ENCODE measurements at places on chromosomes 2 and 18. TPM values are rescaled to one million over a fixed set of nuclear protein-coding genes. Genes with fewer than 3 reads are reported as not detected.

The RPL37A gene
- polyA plus RNA-seq, result 2,982 TPM

The UGT1A3 gene
- polyA plus RNA-seq, result not detected

The PID1 gene
- 26.7 TPM for polyA plus RNA-seq

The C2orf49 gene
- polyA plus RNA-seq, result 25.0 TPM

The RNF125 gene
- 8.0 TPM for polyA plus RNA-seq

The IL1RL1 gene
- polyA plus RNA-seq, result 0.13 TPM

The STARD6 gene
- not detected for polyA plus RNA-seq

The CYRIA gene
- polyA plus RNA-seq, result 14.7 TPM

The AFF3 gene
- 19.4 TPM for polyA plus RNA-seq

The POTEE gene
- 0.07 TPM for polyA plus RNA-seq

The LONRF2 gene
- 3.3 TPM for polyA plus RNA-seq

The WDR54 gene
- 39.6 TPM for polyA plus RNA-seq

The NAT8 gene
- polyA plus RNA-seq, result 1.1 TPM

The CNGA3 gene
- polyA plus RNA-seq, result 0.04 TPM

GRCh38 chr2:158993030-158993429 lies 24.6 kb downstream of the TANC1 start:
- no peak for DNase-seq

- DNase-seq, result no peak
Measured at GRCh38 chr2:147037048-147037447, 807.8 kb upstream of the ACVR2A start.

- DNase-seq, result no peak
Measured at GRCh38 chr2:70560442-70560841, 6.8 kb upstream of the TGFA start.

DNA sequence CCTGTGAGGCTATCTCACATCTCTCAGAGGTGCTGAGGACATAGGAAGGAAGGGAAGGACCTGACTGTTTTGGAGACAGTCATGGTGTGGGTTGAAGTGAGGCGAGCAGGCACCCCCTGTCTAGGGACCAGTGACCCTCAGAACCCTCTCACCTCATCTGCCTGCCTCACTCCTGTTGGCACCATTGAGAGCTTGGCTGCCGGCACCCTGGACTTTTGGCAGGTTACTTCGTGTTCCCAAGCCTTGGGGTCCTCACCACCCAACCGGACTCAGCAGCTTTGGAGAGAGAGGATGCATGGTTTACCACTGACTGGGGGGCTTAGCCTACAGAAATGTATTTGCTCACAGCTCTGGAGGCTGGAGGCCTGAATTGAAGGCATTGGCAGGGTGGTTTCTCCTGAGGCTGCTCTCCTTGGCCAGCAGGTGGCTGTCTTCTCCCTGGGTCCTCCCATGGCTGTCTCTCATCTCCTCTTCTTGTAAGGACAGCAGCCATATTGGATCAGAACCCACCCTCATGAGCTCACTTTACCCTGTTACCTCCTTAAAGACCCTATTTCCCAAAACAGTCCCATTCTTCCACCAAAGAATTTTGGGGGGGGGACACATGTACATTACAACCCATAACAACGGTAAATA lies 142.0 kb downstream of the TSN start:
- DNase-seq, result no peak

- no peak for DNase-seq
Measured at GRCh38 chr2:46196871-46197462, 100.2 kb upstream of the EPAS1 start.

GRCh38 chr2:201126308-201127151 lies 10.6 kb downstream of the CFLAR start:
- no peak for DNase-seq

DNA sequence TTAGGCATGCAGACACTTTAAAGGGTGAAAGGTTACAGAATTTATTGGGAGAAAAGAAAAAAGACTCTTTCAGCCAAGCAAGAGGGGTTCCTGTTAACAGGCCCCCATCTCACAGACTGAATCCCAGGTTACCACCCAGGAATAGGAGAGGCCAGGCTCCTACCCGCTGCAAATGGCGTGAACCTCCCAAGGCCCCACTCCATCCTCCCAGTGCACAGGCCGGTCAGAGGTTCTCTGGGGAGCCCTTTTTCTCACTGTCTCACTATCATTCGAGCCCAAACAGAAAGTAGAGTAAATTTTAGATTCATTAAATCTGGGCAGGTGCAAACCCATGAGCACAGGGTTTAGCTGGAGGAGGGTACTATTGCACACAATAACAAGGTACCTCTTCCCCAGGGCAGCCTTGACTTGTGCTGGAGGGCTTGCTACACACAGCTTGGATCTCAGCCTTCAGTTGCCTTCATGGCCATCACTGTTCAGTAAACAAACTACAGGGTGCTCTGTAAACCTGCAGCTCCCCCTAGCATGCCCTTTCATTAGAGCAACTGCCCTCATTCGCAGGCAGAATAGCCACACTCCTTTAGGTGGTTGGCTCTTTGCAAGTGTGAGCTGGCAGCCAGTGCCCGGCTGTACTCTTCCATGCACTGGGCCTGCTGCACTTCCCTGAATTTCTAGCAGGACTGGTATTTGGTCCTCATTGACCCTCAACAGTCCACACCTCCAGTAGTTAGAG lies 7.3 kb upstream of the PLEK start:
- no peak for DNase-seq

- no peak for DNase-seq
Measured at GRCh38 chr2:237699870-237700511, 72.6 kb downstream of the LRRFIP1 start.

DNA sequence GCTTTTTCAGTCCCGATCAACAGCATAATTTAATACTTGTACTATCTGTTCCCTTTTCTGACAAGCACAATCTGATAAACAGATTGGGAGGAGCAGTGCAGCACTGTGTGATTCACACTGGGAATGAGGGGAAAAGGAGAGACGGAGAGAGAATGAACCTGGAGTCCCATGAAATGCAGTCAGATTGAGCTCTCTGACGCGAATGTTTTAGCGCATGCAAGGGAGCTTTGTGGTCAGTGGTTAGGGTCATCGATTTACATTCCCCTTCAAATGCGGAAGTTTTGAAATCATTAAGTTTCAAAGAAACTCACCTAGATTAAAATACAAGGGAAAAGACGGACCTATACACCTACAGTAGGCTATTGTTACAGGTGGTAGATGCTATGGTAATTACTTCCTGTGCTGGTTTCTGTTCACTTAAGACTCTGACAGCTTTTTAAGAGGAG lies 99.6 kb downstream of the KCTD1 start:
- no peak for DNase-seq

GRCh38 chr18:376311-376710 lies 108.5 kb upstream of the THOC1 start:
- no peak for DNase-seq

- no peak for DNase-seq
Measured at GRCh38 chr2:205539603-205540002, 142.7 kb upstream of the NRP2 start.

GRCh38 chr2:70978341-70979179 lies at the start of gene ANKRD53:
Gene ANKRD53, plus strand, starts transcription at chr2:70978630. Its CDS starts 16 bp downstream, at chr2:70978646.
- DNase-seq, result peak; percentile 88

DNA sequence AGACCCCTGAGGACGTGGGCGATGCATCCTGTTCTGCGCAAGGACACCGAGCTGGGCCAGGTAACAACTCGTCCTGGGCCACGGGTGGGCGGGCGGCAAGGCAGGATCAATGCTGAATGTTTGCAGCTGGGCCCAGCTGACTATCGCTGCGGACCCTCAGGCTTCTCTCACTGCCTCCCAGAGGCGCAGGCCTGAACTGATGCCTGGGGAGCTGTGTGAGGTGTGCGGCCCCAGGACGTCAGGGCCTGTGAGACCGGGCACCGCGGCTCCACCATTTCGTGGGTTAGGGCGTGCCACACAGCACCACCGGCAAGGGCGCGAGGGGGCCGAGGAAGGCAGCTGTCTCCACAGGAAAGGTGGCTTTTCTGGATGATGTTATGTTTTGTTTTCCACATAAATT lies 307.4 kb downstream of the NDUFA10 start:
- DNase-seq, result no peak

DNA sequence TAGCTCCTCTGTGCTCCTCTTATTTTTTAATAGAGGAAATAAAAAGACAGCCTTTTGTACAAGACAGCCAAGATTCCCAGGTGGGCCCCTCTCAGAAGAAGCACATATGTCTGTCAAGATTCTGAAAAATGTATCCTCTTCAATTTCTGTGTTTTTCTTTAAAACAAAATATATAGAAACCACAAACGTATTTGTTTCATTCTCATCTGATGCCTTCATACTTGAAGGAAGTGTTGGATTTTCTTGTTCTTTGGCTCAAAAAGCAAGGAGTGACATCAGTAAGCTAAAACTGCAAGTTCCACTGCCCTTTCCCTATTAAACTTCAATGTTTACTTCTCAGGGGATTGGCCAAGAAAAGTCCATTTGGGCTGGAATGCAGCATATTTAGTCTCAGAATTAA lies 193.8 kb upstream of the OSR1 start:
- DNase-seq, result no peak

DNA sequence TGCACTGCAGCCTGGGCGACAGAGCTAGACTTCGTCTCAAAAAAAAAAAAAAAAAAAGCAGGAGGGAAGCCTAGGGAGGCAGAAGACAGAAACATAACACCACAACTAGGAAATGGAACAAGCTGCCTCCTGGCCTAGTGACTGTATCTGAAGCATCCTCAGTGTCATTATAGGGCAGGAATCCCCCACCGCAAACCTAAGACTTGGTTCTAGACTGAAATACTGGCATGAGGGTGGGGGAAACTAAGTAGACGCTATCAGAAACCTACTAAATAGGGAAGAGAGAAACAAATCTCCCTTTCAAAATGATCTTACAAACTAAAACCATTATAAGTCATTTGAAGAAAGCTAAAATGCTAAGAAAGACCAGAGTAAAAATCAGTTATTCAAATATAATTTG lies 16.4 kb upstream of the SMAD2 start:
- no peak for DNase-seq

DNA sequence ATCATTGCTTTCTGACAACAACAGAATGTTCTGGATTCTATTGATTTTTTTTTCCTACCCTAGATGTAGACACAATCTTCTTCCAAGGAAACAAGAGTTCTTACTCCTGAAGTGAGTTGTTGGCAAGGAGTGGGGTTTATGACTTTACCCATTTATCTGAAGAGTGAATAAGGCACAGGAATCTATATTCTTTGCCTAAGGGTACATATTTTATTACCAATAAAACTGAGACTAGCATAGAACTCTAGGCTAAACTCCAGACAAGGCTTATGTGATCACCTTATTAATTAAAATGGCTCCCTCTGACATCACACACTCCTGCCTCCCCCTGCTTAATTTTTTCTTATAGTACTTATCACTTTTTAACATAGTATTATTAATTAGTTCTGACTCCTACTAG lies 47.6 kb downstream of the C18orf54 start:
- no peak for DNase-seq

GRCh38 chr2:162747021-162747420 lies 91.5 kb downstream of the KCNH7 start:
- DNase-seq, result no peak

GRCh38 chr2:9745153-9745899 lies 97.9 kb upstream of the TAF1B start:
- no peak for DNase-seq

DNA sequence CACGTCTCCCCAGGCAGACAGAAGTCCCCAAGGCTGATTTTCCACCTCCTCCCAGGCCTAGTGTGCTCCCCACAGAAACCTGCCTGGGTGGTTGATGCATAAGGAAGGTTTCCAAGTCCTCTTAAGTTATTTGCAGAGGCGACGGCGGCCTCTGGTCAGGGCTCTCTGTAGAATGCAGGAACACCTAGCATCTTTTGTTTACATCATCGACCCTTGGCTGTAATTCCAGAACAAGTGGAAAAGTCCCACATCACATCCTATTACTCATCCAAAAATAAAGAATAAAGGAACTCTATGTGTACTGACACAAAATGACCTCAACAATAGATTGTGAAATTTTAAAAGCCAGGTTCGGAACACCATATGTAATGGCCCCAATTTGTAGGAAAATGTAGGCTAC lies 211.1 kb downstream of the ALPK2 start:
- no peak for DNase-seq

DNA sequence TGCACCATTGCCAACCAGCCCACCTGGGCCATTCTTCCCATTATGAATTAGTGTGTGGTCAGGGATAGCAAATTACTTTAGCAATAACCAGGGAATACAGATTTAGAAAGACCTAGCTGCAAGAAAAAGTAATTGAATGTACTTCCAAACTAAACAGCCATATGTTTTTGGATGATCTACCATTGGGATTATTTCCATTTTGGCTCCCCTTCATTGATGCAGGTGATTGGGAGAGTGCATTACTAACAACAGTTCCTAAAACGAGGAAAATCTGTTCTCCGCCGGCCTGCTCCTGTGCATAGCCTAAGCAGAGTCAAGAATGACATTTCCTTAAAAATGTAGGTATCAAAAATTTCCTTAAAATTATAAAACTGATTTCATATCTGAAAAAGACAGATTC lies 58.5 kb downstream of the MAIP1 start:
- no peak for DNase-seq

GRCh38 chr2:128520340-128520739 lies 201.7 kb upstream of the HS6ST1 start:
- no peak for DNase-seq

DNA sequence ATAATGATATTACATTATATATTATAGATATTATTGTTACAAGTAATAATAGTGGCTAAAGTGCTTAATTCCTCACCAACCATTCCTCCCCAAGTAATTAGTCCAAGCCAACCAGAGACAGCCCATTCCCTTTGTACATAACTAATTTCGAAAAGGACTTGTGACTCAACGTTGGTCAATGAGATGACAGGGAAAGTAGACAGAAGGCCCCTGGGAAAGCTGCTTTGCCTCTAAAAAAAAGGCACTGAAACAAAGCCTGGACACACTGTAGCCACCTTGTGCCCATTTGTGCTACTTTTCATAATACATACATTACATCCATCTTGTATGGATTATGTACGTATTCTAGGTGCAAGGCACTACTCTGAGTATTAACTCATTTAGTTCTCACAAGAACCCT lies 28.8 kb downstream of the COLEC12 start:
- no peak for DNase-seq

DNA sequence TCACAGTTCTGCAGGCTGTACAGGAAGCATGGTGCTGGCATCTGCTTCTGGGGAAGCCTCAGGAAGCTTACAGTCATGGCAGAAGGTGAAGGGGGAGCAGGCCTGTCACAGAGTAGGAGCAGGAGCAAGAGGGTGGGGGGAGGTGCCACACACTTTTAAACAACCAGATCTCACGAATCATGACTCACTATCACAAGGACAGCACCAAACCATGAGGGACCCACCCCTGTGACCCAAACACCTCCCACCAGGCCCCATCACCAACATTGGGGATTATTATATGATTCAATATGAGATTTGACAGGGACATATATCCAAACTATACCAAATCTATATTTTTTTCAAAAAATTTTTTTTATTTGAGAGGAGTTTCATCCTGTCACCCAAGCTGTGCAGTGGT lies 51.0 kb upstream of the GLS start:
- no peak for DNase-seq
